ENCODE measurements at places on chromosomes 12 and 14.

GRCh38 chr12:112163471-112163991 is 38.2 kb downstream of the TRAFD1 start:
- DNase-seq, result no peak

DNA sequence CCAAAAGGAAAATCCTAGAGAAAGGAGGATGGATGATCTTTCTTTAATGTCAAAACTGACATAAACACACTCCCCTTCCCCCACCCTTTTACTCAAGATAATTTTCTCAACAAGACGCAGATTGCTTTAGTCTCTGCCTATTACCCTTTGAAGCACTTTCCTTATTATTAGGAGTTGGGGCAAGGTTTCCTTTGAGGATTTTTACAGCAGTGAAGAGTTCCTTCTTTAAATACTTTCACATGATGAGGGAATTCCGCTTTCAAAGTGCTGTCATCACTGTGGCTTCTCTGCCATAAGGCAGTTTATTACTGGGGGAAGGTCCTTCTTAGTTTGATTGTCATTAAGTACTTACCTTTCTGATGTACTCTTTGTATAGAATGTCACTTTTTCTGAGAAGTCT is 172.1 kb downstream of the MSRB3 start:
- no peak for DNase-seq

DNA sequence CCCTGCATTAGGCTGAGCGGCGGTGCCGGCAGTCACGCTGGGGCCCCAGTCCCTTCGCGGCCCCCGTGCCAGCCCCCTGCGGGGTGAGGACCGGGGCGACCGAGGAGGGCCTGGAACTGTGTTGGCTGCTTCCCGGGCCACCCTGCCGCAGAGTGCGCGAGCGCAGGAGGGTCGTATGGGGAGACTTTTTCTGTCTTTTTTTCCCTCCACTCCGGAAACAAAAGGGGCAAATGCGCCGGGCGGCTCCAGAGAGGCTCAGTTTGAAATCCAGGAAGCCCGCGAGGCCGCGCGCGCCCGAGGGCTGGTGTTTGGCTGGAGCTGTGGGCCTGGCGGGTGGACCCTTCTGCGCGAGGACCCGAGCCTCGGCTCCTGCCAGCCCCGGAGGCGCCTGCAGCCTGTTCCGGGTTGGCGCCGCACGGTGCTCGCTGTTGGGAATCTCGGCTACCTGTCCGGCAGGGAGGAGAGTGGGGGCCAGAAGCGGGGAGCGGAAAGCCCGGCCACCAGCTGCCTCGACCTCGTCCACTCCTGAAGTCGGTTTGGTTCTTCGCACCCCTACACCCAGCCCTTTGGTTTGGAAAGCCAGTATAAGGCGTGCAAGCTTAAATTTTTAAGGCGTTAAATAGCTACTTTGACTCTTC is 638 bp downstream of the PLEKHG3 start:
- no peak for DNase-seq

DNA sequence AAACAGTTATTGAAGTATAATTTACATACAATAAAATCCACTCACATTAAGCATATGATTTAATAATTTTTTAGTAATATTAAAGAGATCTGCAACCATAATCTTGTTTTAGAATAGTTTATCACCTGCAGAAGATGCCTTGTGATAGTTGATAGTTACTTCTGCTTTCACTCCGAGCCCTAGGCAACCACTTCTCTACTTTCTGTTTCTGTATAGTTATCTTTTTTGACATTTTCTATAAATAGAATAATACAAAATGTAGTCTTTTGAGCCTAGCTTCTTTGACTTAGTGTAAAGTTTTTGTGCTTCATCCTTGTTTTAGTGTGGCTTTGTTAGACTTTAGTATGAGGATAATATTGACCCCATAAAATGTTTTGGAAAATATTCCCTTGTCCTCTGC is 111.0 kb downstream of the MNAT1 start:
- no peak for DNase-seq

DNA sequence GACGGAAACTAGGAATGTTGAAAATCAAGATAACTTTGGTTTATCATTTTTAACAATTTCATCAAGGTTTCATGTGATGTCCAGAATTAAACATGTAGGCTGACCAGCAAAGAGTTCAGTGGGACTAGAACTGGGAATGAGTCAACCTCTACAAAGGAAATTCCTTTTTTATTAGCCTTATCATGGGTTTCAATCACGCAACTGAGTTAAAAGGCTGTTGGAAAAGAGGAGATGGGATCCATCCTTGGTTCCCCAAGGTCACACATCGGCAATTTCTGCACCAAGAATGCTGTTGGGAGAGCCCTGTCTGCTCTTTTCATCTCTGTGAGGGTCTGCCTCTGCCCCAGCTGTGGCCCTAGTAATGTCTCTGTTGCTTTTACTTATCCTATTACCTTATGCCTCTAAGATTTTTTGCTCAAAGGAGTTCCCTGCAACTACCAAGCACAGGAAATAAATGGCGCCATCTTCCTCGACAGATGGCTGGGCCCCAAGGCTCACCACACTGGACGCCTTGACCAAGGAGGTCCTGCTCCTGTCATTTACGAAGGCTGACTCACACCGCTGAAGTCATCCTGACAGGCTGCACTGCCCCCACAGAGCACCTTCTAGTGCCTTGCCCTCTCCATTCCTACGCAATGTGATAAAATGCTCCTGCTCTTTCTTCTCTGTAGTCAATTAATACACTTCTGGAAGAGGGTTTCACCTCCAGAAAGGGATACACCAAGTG is 367.4 kb downstream of the GXYLT1 start:
- DNase-seq, result no peak

GRCh38 chr14:105163040-105163742 is 5.4 kb downstream of the JAG2 start:
- DNase-seq, result no peak

GRCh38 chr12:108701779-108702441 is 29.4 kb downstream of the CORO1C start:
- no peak for DNase-seq

- DNase-seq, result peak; percentile 55
These were observed 8.1 kb upstream of the PCED1B start for GRCh38 chr12:47071241-47071852.

DNA sequence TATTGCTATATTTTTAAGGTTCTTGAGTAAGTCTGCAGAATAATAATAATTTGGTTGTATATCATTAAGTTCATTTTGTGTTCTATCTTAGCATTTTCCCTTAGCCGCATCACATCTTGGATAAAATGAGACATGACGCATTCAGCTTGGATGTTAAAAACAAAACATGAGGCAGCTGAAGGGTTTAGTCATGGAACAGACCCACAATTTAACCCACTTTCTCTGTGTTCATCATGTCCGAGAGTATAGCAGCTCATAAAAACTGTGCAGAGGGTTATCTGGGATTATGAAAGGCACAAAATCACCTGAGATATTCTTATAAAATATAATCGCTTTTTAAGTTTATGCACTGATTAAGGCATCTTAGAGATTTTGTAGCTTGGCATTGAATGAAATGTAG is 219.3 kb downstream of the TRHDE start:
- no peak for DNase-seq

GRCh38 chr14:105863296-105864108 is 337.1 kb downstream of the TMEM121 start:
- no peak for DNase-seq

GRCh38 chr12:43288671-43289425 is 263.2 kb downstream of the ADAMTS20 start:
- DNase-seq, result no peak

- no peak for DNase-seq
These were observed 74.3 kb downstream of the IGF1 start for GRCh38 chr12:102406033-102406584.

DNA sequence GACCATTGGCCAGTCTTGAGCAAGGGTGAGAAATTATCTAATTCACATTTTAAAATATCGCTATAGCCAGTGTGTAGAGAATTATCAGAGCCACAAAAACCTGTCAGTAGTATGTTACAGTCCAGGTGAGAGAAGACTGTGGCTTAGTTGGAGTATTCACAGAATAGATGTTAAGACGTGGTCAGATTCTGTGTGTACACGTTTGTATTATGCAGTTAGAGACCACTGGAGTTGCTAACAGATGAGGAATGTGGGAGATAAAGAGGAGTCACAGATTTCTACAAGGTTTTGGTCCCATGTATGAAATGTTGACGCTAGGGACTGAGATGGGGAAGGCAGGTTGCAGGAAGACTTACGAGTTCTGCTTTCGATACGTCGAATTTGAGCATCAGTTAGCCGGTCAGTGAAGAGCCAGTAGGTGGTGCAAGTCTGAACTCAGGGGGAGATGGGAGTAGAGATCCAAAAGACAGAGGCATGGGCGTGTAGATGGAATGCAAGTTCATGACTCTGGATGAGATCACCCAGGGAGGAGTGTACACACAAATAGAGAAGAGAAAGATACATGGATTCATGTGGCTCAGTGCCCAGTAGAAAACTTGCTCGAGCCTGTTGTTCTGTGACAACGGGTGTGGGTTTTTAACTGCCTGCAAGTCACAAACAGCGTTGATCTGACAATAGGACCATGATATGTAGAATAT is 114.8 kb upstream of the FLRT2 start:
- peak; percentile 42 for DNase-seq

- DNase-seq, result peak; percentile 86
These were observed 372.3 kb upstream of the KITLG start for GRCh38 chr12:88952562-88952942.
